ENCODE measurements at places on chromosomes 13 and 19.

- DNase-seq, result no peak
Observed at GRCh38 chr19:824885-825284, 2.8 kb upstream of the AZU1 start.

GRCh38 chr19:55699221-55699620 lies 24.2 kb downstream of the EPN1 start:
- DNase-seq, result no peak

DNA sequence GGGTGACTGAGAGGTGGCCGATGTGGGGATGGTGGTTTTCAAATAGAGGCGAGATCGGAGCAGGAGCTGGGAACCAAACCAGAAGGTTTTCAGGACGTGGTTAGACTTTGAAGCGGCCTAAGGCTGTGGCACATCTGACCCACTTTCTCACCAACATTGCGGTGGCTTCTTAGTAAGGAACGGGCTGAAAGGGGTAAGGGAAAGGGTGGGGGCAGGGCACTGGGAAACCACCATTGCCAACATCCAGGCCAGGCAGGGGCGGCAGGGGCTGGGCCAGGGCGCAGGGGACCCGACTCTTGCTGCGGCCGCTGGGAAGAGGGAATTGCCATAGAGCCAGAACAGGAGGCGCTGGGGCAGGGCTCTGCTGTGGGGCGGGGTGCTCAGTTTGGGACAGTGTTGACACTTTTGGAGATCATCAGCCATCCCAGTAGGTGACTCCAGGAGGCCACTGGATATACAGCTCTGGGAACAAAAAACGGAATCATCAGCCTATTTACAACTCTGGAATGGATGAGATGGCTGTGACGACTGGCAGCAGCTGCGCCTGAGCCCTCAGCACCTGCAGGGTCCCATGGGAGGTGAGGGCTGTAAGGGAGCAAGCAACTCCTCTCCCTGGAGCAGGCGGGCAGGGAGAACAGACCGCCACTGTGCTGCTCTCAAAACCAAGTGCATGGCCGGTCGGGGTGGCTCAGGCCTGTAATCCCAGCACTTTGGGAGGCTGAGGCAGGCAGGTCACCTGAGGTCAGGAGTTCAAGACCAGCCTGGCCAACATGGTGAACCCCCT lies 52.2 kb downstream of the IRS2 start:
- no peak for DNase-seq

DNA sequence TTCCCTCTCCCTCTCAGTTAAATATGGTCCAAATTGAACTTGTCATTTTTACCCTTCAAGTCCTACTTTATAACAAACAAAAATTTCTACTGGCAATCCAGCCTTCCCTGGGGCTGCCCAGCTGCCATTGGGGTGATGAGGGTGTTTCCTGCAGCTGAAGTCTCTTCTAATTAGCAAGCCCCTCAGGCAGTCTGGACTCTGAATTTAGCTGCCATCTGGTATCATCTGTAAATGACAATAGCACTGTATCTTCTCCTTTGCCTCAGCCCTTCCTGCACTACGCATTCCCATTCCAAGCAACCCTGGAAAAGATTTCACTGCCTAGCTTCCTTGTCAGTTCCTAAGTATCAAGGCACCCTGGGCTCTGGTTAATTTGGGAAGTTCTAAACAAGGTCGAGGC lies 331.1 kb upstream of the KLF12 start:
- peak; percentile 89 for DNase-seq

GRCh38 chr13:95258619-95259194 lies 42.5 kb downstream of the ABCC4 start:
- no peak for DNase-seq

DNA sequence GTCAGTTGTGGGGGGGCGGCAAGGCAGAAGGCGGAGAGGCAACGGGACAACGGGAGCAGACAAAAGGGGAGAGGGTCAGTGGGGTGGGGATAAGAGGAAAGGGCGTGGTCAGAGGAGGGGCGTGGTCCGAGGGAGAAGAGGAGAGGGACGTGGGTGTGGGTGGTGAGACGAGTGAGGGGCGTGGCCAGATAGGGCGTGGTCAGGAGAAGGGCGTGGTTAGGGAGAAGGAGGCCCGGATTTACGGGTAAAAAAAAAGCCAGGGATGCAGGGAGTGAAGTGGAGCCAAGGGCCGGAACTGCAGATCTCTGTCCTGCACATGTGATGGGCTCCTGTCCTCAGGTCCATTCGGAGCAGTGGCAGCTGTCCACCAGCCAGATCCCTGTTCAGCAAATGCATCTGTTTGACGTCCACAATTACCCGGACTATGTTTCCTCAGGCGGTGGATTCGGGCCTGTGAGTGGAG lies 21.5 kb downstream of the CPT1C start:
- DNase-seq, result peak; percentile 66

- peak; percentile 54 for DNase-seq
Observed at GRCh38 chr19:45529420-45529785, 22.1 kb downstream of the VASP start.

DNA sequence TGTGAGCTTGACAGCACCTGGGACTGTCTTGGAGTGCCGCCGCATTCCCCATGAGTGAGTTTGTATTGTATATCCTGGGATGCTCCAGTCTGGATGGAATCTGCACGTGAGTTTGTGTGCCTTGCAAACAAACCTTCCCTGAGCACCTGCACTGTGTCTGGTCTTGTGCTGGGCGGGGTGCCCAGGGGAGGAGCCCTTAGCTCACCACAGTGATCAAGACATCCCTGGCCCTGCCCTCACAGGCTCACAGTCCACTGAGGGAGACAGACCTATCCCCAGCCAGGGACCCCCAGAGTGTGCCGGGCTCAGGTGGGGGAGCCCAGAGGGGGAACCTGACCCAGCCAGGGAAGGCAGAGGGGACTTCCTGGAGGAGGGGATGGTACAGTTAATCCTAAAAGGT lies 1.7 kb upstream of the BCAM start:
- peak; percentile 82 for DNase-seq

GRCh38 chr19:13830114-13830740 lies 35.0 kb downstream of the ZSWIM4 start:
- DNase-seq, result no peak

- no peak for DNase-seq
Observed at GRCh38 chr19:46031781-46032596, 8.8 kb downstream of the IGFL4 start.

GRCh38 chr13:33127009-33127551 lies 110.9 kb downstream of the KL start:
- peak; percentile 54 for DNase-seq

DNA sequence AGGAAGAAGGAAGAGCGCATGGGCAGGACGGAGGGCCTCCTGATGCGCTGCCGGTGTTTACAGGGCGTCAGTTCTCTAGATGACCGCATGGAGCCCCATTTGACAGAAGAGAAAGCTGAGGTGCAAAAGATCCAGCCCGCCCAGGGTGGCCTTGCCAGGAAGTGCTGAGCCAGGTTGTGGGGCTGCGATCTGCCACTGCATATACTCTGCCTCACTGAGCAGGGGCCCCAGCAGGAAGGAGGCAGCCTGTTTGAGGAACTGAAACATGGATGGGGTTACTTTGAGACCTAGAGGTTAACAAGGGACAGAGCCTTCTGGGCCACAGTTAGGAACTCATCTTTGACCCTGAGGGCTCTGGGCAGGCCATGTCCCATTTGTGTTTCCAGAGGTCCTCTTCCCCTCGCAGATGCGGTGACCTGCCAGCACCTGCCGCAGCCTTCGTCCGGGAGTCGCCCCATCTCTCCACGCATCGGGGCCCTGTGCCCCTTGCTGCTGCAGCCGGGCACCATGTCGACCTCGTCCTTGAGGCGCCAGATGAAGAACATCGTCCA lies 3.2 kb downstream of the EPN1 start:
- no peak for DNase-seq

DNA sequence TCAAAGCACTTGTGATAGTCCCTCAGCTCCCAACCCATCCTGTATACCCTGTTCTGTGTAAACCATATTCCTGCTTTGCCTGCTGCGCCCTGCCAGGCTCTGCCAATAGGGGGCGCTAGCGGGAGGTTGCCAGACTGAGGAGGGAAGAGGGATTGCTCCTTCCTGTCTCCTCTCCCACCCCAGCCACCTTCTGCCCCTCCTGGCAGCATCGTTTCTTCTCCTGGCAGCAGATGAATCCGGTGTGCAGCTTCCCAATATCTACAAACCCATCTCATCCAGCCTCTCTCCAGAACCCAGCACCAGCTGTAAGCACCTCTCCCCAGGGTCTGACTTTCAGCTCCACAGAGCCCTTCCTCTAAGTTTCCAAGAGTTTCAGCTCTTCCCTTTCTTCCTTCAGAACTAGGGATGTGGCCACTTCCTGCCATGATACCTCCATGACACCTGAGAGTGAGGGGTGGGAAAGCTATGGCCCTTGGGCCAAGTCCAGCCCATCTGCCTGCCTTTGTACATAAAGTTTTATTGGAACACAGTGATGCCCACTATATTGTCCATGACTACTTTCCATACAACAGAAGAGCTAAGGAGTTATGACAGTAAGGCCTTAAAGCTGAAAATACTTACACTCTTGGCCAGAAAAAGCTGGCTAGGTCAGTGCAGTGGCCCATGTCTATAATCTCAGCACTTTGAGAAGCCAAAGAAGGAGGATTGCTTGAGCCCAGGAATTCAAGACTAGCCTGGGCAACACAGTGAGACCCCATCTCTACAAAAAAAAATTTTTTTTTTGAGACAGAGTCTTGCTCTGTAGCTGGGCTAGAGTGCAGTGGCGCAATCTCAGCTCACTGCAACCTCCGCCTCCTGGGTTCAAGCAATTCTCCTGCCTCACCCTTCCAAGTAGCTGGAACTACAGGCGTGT lies 34.5 kb upstream of the ATP1A3 start:
- DNase-seq, result peak; percentile 71

- peak; percentile 0 for DNase-seq
Observed at GRCh38 chr13:45490068-45490467, 25.3 kb downstream of the COG3 start.

All from NCI-H69 (cell line).